Thoracic aorta endothelial cell (primary cell): ENCODE measurements at places on chromosomes 1 and 21. TPM values are rescaled to one million over a fixed set of nuclear protein-coding genes. Genes with fewer than 3 reads are reported as not detected.

The PHC2 gene
- total RNA-seq = 65.8 and 75.1 TPM in 2 replicates

The C1orf198 gene
- total RNA-seq = 26.9 and 27.2 TPM in 2 replicates

The FMO3 gene
- total RNA-seq = not detected in 2 replicates

The FAM78B gene
- total RNA-seq = 0.36 and 0.40 TPM in 2 replicates

The AURKAIP1 gene
- total RNA-seq = 94.9 and 99.4 TPM in 2 replicates

The CAPN9 gene
- under 0.01 TPM in 1 of 2 replicates, not detected in the other for total RNA-seq

The GORAB gene
- total RNA-seq = 12.9 and 13.0 TPM in 2 replicates

The HSPA6 gene
- 0.22 and 0.27 TPM in 2 replicates for total RNA-seq

The TTLL7 gene
- 6.5 and 11.8 TPM in 2 replicates for total RNA-seq

The IQCC gene
- total RNA-seq = 1.1 and 1.9 TPM in 2 replicates

The UBXN10 gene
- 0.07 TPM in 1 of 2 replicates, not detected in the other for total RNA-seq

The AJAP1 gene
- total RNA-seq = 0.14 TPM in 1 of 2 replicates, not detected in the other

The UBL4B gene
- not detected in 2 replicates for total RNA-seq

The TMIGD3 gene
- total RNA-seq = 0.27 TPM in 1 of 2 replicates, not detected in the other

The LCE5A gene
- not detected in 2 replicates for total RNA-seq

The ZNF695 gene
- total RNA-seq = 3.2 and 4.5 TPM in 2 replicates

The DDX20 gene
- 33.9 and 38.9 TPM in 2 replicates for total RNA-seq

The DPT gene
- total RNA-seq = not detected in 2 replicates

The PAQR7 gene
- total RNA-seq = 2.7 and 4.4 TPM in 2 replicates

The GPR37L1 gene
- not detected in 2 replicates for total RNA-seq

The TPTE gene
- total RNA-seq = not detected in 2 replicates

The GALE gene
- 38.2 and 45.7 TPM in 2 replicates for total RNA-seq

The GJB3 gene
- total RNA-seq = not detected in 2 replicates

The AZIN2 gene
- 1.2 and 1.4 TPM in 2 replicates for total RNA-seq

The FCRL2 gene
- not detected in 2 replicates for total RNA-seq

The OR2T35 gene
- total RNA-seq = not detected in 2 replicates

The PATJ gene
- total RNA-seq = 4.7 and 7.2 TPM in 2 replicates

The OR2T3 gene
- total RNA-seq = not detected in 2 replicates

The REN gene
- 0.07 TPM in 1 of 2 replicates, not detected in the other for total RNA-seq
